ENCODE measurements at places on chromosomes 1 and 21. TPM values are rescaled to one million over a fixed set of nuclear protein-coding genes. Genes with fewer than 3 reads are reported as not detected.

- no peak for DNase-seq
Measured at GRCh38 chr1:205271277-205271676, 43.5 kb downstream of the TMCC2 start.

SMCP gene
- not detected for total RNA-seq

DNA sequence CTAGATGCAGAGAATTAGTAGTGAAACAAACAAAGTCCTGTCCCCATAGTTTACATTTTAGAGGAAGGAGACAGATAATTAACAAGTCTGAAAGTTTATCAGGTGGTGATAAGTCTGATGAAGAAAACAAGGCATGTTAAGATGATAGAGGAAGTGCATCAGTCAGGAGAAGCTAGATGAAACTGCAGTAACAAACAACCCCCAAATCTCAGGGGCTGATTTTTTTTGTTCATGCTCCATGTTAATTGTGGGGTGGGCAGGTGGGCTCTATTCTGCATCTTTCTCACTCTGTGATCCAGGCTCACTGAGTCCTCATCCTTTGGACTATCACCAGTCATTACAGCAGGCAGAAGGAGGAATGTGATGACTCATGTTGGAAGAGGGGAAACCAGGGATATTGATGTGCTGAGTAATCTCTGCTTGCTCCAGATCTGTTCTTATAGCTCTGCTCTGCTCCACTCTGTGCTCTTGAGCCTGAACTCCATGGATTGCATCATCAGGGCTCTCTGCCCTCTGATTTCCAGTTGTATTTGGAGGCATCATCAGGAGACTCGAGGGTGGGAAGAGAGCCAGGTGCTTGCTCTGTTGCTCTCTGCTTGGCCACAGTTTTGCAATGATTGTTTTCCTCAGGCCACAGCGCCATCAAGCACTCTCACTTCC is 166.9 kb downstream of the IER5 start:
- DNase-seq, result peak; percentile 75

DNA sequence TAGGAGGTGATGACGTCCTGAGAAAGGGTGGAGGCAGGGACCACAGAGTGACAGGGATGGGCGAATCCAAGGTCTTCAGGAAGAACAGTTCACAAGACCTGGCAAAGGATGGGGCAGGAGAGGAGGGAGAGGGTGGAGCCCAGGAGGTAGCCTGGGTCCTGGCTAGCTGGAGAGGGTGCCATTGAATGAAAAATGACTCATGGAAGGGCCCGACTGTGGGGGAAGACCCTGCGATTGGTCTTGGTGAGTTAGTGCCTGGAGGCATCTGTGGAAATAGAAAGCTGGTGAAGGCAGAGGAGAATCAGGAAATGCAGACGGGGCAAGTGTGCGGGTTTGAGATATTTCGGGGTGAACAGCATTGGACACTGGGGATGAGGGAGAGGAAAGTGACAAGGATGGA is 60.3 kb upstream of the SLC45A1 start:
- DNase-seq, result no peak

PDE4DIP gene
- 168 TPM for total RNA-seq

VWA1 gene
- 99.7 TPM for total RNA-seq
